ENCODE measurements at places on chromosomes 13 and 19.
A peak's percentile ranks its signal among the peaks of the same experiment; 100 is the strongest.

GRCh38 chr19:15869109-15869555 is 28.7 kb downstream of the CYP4F2 start:
- no peak for DNase-seq

- no peak for DNase-seq
Measured at GRCh38 chr13:45917019-45917418, 65.5 kb upstream of the SIAH3 start.

DNA sequence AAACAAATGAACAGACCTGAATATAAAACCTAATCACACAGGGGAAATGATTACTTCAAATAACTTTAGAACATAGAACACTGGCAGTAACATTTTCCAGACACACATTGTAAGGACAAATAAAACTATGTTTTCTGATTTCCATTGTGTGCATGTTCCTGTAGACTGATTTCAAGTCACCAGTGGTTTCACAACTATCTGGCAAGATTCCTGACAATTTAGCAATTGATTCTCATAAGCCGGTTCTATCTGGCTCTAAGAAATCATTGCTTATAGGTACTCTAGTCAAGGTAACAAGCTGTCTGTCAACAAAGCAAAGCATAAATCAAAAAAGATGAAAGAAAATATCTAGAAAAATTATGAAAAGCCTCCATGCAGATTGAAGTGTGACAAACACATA is 19.6 kb upstream of the PCCA start:
- peak; percentile 63 for DNase-seq

- no peak for DNase-seq
Measured at GRCh38 chr13:77975358-77976042, 56.9 kb upstream of the EDNRB start.

GRCh38 chr19:42284591-42285341 is 15.7 kb downstream of the CIC start:
- DNase-seq = no peak

DNA sequence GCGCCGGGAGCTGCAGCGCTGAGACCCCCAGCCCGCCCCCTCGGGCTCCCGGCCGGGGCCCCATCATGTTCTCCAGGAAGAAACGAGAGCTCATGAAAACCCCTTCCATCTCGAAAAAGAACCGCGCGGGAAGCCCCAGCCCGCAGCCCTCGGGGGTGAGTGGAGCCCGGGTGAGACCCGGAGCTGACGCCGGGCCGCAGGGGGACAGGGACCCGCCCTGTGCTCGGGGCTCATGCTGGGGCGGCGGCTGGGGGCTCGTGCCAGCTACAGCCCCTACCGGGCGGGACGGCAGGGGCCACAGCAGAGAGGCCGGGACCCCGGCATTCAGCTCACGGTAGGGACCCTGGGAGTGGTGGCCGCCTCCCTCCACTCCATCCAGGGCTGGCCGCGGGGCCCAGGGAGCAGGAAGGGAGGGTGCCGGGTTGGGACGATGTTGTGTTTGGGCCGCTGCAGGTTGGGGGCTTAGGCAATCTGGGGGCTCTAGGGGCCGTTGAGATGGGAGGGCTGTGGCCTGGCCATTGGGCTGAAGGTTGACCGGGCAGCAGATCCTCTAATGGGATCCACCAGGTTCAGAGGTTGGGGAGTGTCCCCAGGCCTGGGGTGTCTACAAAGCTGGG is 482 bp downstream of the ARHGAP45 start:
- DNase-seq = no peak

GRCh38 chr13:84946192-84946591 is 853.0 kb downstream of the SLITRK6 start:
- DNase-seq = no peak

DNA sequence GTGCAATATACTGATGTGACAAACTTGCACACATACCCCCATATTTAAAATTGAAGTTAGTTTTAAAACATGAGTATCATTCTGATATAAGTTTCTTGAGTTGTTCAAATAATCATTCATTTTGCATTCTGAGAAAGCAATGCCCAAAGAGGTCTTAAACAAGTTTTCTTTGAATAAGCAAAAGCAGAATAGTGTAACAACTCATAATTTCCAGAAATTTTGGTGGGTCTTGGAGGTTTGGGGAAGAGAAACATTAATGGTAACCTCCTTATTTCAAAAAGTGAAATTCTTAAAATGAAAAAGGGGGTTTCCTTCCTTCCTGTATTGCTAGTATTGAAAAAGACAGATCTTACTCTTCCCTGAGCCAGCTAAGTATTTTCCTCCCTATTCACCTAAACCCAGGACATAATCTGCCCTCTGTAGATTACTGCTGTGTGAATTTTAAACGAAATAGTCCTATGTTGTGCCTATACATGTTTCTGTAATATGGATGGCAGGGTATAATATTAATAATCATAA is 30.4 kb downstream of the SLC25A15 start:
- DNase-seq = no peak

DNA sequence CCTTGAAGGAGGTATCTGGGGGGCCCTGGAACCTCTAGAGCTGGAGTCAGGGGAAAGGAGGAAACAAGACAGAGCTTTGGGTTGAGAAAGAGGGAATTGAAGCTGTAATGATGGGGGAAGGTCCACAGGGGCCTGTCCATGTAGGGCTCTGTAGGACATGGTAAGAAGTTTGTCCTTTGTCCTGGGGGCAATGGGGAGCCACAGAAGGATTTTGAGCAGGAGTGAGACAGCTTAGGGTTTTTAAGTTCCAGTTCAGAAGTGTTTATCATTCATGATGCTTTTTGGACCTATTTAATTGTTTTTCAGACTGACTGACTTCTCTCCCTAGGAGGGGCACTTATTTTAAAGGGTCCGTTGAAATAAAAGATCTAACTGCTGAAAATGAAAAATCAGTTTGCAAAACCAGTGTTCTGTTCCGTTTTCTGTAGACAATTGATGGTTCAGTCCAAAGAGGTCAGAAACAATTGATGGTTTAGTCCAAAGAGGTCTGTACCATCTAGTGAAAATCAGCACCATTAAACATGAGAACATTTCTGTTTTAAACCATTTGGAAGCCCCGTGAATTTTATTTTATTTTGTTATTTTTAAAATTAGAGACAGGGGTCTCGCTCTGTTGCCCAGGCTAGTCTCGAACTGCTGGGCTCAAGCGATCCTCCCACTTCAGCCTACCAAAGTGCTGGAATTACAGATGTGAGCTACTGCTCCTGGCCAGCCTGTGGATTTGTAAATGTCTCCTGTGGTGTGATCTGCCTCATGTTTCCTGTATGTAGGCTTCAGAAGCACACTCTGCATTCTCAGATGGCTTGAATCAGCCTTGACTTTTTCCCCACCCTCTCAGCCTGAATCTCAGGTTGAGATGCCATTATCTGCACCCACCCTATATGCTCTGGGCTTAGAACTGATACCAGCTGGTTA is 8.4 kb downstream of the PLD3 start:
- DNase-seq = no peak

DNA sequence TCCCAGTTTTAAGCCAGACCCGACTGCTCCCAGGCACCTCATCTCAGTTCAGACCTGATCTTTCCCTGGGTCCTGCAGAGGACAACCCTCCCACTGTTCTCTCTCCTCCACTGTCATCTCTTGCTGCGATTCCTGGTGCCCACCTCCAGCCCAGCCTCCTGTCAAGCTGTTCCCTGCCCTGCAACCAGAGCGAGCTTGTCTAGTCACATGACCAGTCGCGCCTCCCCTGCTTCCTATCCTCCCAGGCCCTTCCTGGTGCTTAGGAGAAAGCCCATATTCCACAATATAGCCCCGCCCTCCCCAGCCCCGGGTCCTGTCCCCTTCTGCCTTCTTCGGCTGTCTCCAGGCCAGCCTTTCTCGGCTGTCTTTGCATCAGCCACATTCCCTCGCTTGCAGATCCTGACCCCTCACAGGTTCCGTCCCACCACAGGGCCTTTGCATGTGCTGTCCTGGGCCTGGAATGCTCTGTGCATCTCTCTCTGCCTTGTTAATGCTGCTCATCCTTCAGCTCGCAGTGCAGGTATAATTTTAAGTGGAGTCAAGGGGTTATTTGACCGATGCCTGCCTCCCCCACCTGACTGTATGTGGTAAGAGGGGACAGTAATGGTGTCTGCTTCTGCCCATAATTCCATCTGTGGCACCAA is 88.8 kb downstream of the IER2 start:
- no peak for DNase-seq

- no peak for DNase-seq
Measured at GRCh38 chr19:7624810-7625209, 4.5 kb downstream of the XAB2 start.

Measured in fibroblast of gingiva (primary cell).